Neural progenitor cell (in vitro differentiated cells): ENCODE measurements at places on chromosomes 12 and 14. TPM values are rescaled to one million over a fixed set of nuclear protein-coding genes. Genes with fewer than 3 reads are reported as not detected.

DNA sequence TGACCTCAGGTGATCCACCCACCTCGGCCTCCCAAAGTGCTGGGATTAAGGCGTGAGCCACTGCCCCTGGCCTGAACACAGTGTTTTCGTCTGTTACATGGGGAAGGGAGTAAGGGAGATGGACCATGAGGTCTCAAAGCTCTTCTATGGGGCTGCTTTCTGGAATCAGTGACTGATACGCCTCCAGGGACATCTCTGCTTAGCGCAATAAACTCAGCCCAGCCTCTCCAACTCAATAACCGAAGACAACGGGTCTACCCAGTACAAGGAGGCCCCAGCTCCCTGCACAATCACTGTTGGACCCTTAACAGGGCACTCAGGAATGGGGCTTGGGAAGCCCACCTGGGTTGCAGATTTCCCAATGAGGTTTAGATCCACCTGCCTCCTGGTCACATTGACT lies 42.6 kb upstream of the CHGA start:
- DNase-seq: no peak

DNA sequence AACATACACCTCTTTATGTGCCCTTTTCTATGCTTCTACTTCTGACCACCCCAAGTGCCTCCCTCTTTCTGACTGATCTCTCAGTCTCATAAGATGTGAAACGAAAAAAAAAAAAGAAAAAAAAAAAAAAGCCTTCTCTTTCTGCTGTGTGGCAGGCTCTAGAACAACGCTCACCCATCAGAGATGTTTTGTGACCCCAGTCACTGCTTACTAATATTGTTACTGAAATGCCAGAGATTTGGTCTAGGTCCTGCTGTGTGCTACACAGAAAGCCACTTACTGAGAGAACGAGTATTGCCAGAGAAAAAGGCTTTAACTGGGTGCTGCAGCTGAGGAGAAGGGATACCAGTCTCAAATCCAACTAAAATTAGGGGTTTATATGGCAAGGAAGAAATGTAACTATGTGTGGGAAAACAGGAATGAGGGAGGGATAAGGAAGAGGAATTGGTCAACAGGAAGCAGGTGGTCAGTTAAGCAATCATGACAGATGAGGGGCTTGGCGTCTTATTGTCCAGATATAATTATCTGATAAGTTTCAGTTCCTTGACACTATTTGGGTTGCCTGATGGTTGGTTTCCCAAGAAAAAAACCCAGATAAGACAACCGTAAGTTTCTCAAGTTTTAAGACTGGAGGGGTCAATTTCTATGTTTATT lies 149.0 kb downstream of the NAV3 start:
- no peak for DNase-seq

DNA sequence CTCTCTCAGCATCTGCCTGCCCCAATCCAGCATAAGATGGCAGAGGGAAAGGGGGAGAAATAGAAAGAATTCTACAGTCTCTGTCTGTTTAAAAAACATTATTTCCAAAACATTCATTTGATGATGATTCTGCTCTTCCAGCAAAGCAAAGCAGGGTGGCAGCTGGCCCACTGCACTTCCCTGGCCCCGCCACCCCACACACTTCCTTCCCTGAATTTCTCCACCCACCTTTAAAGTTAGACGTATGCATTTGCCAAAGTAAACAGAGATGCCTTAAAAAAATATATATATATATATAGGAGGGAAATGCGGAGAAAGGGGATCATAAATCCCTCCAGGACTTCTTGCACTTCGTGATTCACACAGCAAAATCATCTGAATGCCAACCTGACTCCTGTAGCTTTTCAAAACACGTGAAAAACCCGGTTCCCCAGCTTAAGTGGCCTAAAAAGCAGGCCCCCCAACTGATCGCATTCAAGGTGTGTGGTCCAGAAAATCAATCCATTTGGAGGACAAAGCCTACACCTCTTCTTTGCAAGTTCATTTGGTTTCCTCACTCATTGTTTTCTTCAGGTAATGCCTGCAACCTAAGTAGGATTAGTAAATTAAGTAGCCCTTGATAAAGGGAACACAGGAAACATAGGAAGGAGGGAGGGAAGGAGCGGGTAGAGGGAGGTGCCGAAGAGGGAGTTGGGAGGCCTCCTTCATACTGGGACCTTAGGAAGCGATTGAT lies 68.8 kb downstream of the LLPH start:
- peak; percentile 50 for DNase-seq

- no peak for DNase-seq
Measured at GRCh38 chr12:3753544-3754284, 805 bp upstream of the CRACR2A start.

Gene PCNX1
- total RNA-seq: 45.8 and 48.6 TPM in 2 replicates

Gene SRRM4
- 0.07 and 0.34 TPM in 2 replicates for total RNA-seq
